ENCODE measurements at places on chromosomes 6 and 20.

- DNase-seq, result no peak
Measured at GRCh38 chr6:109660526-109661320, 30.3 kb downstream of the AK9 start.

DNA sequence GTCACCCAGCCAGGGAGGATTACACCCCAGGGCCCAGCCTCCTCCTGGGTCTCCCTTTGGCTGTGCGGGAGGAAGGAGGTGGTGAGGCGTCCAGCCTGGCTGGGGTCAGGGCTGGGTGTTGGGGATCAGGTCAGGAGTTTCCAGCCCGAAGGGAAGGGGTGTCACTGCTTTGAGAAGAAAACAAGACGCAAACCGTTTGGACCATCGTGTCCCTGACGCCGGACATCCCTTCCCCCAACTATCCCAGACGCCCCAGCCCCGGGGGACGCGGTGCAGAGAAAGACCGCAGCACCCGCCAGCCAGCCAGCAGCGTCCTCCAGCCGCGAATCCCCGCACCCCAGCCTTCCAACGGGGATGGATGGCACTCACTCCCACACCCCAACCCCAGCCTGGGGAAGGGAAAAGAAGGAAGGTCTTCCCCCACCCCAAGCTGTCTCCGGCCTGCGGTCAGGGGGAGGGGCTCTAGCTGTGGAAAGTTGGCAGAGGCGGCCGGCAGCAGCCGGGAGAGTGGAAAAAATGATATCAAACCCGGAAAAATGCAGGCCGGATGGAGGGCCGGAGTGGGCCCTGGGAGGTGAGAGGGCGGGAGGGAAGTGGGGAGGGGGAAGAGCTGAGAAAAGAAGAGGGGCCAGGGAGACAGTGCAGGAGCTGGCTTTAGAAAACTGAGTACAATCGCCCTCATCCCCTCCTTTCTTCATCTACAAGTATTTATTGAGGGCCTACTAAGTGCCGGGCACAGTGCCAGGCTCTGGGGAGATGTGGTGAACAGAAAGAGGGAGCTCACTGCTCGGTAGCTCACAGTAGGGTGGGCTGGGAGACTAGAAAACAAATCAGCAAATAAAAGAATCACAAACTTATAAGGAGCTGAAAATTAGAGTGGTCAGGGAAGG, 10.6 kb downstream of the REM1 start:
- DNase-seq, result no peak

GRCh38 chr6:37095997-37096396, 74.0 kb upstream of the PIM1 start:
- no peak for DNase-seq

GRCh38 chr6:53922539-53922981, 127.8 kb downstream of the LRRC1 start:
- no peak for DNase-seq

- DNase-seq, result no peak
Measured at GRCh38 chr6:39902786-39903465, 31.3 kb downstream of the MOCS1 start.

DNA sequence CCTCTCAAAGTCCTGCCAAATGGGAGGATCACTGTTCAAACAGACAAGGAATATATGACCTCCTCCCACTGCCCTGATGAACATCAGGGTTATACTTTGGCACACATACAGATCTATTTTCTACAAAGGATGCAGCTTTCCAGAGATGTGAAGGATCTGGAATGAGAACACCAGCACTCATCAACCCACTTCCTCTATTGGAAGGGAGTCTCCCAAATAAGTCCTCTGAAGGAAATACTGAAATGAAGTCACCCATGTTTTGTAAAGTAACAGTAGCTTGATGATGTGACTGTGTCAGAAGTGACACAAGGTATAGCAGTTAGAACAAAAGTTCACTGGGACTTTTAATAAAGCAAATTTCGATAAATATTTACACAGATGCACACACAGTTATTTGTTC, 104.9 kb downstream of the OGFRL1 start:
- DNase-seq, result no peak

DNA sequence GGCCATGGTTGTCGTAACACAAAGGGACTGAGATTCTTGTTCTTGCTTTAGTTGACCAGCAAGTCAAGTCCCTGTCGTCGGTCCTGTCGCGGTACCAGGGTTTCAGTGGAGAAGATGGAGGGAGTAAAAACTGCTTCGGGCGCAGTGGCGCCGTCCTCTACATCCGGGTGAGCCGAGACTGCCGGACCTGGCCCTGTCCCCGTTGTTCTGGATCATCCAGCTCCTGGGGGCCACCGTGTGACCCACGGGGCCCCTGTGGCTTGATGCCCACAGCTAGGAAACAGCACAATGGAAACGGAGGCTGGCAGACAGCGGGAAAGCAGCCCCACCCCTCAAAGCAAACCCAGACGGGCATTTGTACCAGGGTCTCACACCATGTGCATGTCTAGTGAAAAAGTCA, 15.0 kb downstream of the MTG2 start:
- DNase-seq, result no peak

- DNase-seq, result no peak
Measured at GRCh38 chr6:16776394-16777017, 15.2 kb upstream of the ATXN1 start.

GRCh38 chr6:117423754-117424153, 2.0 kb downstream of the ROS1 start:
- DNase-seq, result no peak

DNA sequence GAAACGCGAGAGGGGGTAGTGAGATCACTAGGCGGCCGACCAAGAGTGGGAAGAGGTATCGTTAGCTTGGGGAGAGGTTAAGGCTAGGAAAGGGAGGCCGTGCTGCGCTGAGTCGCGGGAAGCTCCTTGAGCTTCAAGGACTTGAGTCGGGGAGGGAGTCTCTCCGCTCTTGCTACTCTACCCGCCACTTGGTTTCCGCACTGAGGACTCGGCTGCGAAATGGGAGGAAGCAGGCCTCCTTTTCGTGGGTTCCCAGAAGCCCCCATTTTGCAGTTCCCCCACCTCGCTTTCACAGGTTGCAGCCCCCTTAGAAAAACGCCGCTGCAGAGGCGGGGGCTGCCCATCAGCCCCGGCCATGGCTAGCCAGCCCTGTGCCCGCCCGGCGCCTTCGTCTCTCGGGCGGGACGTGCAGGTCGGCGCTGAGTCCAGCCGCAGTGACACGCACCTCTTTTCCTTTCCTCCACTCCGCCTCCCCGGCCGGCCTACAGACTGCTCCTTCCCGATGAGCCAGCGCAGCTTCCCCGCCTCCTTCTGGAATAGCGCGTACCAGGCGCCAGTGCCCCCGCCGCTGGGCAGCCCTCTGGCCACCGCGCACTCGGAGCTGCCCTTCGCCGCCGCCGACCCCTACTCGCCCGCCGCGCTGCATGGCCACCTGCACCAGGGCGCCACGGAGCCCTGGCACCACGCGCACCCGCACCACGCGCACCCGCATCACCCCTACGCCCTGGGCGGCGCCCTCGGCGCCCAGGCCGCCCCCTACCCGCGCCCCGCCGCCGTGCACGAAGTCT, 4.9 kb downstream of the VGLL2 start:
- DNase-seq, result no peak

DNA sequence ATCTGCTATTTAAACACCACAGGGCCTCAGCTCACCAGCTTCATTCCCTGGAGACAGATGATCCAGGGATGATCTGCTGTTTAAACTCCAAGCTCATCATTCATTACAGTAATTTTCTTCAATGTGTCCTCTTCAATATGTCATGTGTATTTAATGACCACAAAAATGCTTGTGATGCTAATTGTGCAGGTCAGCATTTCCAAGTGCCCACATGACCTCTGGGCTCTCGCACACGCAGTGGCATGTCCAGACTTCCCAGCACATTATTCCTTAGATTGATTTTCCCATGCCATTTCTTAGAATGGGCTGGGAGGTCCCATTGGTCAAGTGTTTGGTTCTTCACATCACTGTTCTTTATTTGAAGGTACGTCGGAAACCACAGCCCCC, 434.4 kb downstream of the HAO1 start:
- no peak for DNase-seq

GRCh38 chr20:47305667-47306066, 50.8 kb downstream of the ZMYND8 start:
- no peak for DNase-seq

- DNase-seq, result no peak
Measured at GRCh38 chr6:16933961-16934360, 167.9 kb upstream of the STMND1 start.

DNA sequence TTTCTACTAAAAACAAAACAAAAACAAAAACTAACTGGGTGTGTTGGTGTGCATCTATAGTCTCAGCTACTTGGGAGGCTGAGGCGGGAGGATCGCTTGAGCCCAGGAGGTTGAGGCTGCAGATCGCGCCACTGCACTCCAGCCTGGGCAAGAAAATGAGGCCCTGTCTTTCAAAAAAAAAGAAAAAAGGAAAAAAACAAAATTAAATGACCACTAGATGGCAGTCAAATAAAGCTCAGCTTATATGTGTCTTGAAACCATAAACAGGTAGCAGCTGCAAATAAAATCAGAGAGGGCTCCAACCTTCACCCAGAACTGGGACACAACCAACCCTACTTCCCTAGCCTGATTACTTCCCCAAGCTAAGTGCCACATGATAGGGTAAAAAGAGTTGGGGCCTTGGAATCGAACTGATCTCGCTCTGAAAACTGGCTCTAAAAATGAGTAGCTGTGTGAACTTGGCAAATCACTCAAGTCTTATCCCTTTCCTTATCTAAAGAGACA, 67.1 kb upstream of the ADGRF4 start:
- no peak for DNase-seq

DNA sequence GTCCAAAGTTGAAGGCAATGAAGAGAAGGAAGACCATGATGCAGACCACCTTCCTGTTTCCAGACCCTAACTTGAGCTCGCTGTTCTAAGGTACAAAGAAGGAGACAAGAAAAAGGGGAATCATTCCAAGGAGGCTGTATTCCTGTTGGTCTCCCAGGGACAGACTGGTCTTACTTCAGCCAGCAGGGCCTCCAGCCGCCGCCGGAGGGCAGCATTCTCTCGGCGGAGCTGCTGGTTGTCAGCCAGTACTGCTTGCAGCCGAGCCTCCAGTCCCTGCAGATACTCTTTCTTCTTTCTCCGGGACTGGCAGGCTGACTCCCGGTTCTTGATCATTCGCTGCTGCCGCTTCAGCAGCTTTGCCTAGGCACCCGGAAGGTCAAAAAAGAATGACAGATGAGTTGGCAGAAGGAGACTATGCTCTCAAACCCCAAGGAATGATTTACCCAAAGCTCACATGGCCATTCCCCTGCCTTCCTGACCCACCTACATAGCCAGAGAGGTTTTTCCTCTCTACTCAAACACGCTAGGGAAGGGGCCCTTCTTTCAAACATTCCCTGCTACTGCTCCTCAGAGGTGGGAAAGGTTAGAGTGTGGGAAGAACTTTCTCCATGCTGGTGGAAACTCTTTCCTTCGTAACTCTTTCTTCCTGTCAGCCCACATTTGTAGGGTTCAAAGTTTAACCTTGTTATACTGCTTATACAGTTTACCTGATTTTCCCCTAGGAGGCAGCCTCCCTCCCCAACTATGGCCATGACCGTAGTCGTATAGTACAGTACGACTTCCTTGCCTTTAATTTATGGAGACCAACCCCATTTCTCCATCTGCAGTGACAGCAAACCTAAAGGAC, 9.0 kb downstream of the ATF6B start:
- DNase-seq, result peak; percentile 51

DNA sequence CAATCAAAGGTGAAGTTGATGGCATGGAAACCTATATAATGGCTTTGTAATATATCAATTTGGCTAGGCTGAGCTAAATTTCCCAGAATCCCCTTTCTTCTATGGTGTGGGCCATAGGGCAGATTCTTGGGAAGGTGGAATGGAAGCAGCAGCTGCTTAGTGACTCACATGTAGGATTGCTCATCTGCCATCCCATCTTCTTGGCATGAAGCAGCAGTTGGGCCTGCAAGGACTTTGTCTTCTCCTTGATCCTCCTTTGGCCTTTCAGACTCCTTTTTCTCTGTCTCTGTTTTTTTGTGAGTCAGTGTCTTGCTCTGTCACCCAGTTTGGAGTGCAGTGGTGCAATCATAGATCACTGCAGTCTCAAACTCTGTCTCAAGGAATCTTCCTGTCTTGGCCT, 52.6 kb upstream of the CEP162 start:
- DNase-seq, result no peak

DNA sequence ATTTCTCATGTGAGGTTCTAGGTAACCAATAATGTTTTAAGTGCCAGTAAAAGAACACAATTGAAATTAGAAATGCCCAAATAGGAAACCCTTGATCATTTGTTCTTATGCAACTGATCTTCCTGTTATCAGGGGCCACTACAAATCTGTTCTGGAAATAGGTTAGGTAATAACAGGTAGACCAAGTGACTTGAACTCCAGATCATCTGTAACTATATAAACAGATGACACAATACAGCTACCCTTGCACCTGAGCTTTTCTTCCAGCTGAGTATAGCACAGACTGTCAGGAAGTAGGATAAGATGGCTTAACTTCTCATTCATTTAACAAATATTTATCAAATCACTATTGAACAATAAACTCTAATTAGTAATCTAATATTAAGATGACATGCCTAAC, 52.5 kb downstream of the MAN1A1 start:
- DNase-seq, result no peak

DNA sequence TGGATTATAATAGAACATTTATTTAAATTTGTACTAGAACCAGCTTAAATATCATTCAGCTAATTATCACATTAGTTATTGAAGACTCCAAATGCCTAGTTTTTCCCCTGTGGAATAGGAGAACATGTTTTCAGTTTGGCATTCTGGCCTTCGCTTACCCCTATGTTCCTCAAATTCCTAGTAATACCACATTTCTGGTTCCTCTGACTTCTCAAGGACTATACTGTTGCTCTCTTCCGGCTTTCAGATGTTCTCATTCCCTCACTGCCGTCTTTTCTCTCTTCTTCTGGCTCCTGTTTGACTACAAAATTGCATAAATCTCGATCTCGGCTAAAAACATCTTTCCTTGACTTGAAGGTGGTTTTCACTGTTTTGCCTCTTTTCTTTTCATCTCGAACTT, 71.8 kb upstream of the KHDRBS2 start:
- DNase-seq, result no peak

DNA sequence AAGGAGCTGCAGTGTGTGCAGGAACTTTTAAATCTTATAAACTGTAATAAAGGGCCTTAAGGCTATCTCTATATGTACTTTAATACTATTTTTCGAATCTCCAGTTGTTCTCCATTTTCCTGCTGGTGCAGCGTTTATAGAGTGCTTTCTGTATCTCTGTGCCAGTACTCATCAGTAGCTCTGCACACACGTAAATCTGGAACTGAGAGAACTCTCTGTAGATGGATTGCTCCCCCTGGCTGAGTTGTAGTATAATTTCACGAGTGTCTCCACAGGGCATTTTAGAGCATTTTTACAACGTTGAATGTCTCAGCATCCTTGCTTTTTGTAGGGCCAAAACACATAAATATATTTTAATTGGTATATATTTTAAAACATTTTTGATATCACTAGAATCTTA, 256.5 kb downstream of the TRDN start:
- DNase-seq, result no peak

GRCh38 chr6:134211297-134211696, 106.6 kb downstream of the SGK1 start:
- DNase-seq, result no peak

GRCh38 chr6:5278047-5278446, 16.7 kb downstream of the FARS2 start:
- no peak for DNase-seq

DNA sequence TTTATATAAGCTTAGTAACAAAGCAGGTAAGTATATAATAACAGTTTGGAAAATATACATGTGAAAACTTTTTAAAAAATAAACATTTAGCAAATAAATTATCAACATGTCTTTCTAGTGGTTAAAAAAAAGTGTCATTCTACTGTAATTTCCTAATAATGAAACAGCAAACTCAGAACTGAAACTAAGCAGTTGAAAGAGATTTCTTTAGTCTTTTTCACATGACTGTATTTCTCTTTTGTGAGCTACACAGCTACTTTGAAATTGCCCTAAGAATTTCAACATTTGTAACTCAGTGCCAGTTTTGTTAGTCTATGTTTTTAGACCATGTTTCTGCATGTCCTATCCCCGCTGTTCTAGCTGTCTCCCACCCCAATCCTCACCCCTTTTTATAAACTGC, 28.4 kb upstream of the SDHAF4 start:
- DNase-seq, result no peak
